Stimulated activated CD8-positive, alpha-beta memory T cell treated with anti-CD3 and anti-CD28 coated beads, Interleukin-15, amount 100 ng/mL, for 4 hours (primary cell): ENCODE measurements at places on chromosomes 2 and 18.

DNA sequence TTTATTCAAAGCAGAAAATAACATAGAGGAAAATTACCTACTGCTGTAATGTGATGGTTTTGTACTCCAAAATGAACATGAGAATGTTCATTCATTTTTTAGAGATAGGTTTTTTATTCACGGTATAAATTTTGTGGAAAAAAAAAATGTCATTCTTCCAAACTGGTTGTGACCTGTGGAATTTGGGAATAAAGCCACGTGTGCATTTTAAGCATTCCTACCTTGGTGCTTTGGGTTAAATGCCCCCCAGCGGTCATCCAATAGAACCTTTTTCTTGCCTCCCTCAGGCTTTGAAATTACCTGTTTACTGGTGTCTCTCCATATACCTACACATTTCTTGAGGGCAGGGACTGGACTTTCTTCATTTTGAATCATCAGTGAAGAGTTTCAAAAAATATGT is 740.7 kb downstream of the DPP10 start:
- no peak for DNase-seq

DNA sequence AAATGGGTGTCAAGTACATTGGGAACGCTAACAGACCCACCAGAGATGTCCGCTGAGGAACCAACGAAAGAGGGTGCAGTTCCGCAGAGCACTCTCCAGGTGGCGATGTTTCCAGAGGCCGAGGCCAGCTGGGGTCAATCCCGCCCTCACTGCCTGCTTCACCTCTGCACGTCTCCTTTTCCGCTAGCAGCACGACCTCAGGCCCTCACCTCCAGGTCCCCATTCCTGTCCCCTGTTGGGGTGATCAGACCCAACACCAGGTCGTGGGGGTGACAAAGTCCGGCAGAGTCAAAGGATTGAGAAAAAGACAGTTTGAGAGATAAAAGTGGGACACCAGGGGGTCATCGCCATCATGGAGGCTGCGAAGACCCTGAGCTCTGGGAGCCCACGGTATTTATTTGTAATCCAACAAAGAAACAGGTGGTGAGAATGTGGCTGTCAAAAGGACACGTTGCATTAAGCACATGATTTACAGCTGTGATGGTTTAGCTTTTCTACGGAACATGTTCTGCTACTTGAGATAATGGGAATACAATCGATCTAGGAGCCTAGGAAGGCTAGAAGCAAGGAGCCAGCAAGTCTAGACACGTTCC is 27.3 kb downstream of the ZAP70 start:
- no peak for DNase-seq

GRCh38 chr2:223735659-223736244 is 101.6 kb downstream of the AP1S3 start:
- DNase-seq: no peak

GRCh38 chr2:64987001-64987955 is 1.9 kb upstream of the SLC1A4 start:
- DNase-seq: no peak

GRCh38 chr2:71781695-71782228 is 328.4 kb downstream of the DYSF start:
- no peak for DNase-seq

- no peak for DNase-seq
Measured at GRCh38 chr2:54657664-54658083, 65.8 kb upstream of the EML6 start.

DNA sequence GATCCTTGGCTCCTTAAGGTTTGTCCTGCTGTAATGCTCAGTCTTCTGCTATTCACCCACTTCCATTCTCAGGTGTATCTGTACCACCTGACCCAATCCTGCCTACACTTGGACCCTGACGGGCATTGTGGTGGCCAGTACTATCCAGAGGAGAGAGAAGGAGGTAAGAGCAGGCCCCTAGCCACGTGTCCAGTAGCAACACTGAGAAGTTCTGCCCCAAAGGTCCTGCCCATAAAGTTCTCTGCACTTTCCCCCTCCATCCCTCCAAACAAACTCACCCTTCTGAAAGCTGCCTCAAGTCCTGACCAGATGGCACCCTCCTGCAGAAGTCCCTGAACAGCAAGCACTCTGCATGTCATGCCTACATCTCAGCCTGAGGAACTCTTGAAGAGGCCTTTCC is 18.3 kb downstream of the TTC32 start:
- no peak for DNase-seq

DNA sequence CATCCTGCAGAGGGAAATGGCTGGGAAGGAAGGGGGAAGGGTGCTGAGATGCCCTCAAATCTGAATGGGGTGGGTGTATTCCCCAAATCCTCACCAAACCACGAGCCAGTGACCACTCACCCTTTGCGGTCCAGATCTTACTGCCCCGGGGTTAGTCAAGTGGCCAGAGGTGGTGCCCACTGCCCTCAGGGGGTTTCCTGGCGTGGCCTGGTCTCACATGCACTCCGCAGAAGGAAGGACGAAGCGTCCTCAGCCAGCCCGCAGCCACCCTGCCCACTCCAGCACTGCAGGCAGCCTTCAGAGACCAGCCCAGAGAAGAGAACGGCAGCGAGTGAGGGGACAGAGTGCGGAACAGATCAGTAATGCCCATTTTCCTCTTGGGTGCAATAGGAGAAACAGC is 50.4 kb downstream of the IL1RL2 start:
- DNase-seq: no peak

DNA sequence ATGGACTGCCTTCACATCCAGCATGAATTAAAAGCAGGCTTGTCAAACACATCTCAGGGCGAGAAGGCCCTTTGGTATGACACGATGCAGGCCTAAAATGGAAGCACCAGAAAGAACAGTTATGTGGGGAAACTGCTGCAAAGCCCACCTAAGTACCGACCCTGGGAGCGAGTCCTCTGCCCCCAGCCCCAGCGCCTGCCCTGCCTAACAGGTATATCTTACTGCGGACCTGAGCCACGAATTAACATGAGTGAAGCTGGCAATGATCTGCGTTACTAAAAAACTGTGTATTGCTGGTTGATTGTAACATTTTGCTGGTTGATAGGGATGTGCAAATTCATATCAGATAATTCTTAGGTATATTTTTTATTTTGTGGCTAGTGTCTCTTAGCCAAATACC is 441.5 kb downstream of the ZNF516 start:
- DNase-seq: no peak
